T-cell (primary cell): ENCODE measurements at places on chromosomes 4 and X.

DNA sequence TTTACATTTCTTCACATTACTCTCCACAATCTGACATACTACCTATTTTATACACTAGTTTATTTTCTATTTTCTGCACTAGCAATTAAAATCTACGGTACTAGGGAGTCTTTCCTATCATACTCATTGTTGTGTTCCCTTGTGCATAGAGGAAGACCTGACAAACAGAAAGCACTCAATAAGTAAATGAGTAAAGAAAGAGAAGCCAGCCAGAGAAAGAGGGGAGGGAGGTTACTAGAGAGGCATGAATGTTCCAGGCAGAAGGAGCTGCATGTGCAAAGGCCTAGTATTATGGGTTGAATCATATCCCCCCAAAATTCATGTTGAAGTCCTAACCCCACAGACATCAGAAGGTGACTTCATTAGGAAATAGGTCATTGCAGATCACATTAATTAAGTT lies 114.0 kb downstream of the ZAR1 start:
- no peak for DNase-seq

DNA sequence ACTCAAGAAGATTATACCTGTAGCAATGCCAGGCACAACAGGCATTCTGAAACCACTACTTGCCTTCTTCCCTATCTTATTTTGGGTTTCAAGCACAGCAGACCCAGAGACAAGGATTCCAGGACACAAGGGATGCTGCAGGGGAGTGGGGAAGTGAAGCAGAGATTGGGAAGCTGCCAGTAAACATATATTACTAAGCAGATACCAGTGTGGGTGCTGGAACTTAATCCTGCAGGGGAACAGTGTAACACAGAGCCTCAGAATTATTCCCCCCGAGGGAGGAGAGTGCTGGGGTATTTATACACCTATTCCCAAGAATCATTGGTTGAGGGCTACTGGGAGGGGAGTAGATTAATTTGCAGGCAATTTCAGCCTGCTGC lies 33.3 kb upstream of the MAML3 start:
- DNase-seq: no peak

DNA sequence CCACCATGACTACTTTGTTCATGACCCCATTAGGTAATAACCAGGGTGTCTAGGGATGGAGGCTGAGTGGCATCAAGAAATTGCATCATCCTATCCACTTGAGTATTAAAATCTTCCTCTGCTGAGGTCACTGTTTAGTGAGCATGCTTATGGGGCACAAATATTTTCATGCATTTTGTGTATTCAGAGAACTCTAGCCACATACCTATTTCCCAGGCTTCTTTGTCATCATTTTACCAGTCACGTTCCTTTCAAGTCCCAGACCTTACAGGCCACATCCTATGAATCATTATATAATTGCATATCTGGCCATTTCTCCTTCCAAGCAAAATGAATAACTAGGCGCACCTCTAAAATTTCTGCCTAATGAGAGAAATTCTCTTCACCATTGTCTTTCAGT lies 1882.9 kb upstream of the AGA start:
- DNase-seq: no peak

DNA sequence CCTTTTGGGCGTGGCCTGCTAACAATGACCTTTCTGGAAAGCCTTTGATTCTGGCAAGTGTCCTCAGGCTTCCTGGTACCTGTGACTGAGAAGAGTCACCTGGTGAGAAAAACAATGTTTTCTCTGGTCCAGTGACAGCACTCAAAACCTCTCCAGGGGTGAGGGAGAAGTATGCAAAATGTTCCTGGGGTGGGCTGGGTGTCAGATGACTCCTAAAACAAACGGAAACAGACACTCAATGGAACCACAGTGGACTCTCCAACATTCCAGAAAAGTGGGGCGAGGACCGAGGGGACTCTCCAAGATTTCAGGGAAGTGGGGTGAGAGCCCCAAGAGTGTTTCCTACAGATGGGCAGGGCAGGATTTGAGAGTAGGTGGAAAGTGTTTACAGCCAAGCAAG lies 69.5 kb downstream of the ANAPC4 start:
- DNase-seq: no peak

DNA sequence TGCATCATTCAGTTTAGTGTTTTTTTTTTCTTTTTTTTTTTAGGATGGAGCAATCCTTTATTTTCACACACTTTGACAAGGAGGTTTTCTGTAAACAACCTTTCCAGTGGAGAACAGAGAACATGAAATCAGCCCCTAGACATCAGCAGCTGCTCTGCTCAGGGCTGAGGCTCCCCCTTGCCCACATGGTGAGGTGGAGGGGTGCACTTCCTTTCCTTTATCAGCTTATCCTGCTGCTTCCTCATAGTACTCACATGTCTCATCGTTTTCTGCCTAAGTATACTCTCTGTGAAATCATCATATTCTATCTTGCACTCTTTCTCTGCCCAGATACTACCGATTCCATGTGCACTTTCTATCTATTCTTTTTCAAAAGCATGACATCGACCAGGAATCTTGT lies 47.6 kb upstream of the PRSS12 start:
- no peak for DNase-seq

DNA sequence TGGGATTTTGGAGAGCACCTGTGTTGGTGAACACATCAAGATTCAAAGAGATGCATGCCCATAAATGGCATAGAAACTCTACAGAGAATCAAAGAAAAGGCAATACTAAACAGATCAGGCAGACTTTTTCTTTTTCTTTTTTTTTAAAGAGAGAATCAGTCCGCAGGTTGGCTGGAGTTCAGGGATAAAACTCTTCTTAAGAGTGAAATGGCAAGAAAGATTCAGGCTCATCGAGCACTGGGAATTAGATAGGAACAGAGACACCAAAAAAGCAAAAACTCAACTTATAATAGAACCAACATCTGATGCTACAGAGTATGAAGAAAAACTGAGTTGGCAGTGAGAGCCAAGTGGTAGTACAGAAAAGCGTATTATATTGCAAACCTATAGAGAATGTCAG lies 314.3 kb downstream of the ARHGAP24 start:
- DNase-seq: no peak

DNA sequence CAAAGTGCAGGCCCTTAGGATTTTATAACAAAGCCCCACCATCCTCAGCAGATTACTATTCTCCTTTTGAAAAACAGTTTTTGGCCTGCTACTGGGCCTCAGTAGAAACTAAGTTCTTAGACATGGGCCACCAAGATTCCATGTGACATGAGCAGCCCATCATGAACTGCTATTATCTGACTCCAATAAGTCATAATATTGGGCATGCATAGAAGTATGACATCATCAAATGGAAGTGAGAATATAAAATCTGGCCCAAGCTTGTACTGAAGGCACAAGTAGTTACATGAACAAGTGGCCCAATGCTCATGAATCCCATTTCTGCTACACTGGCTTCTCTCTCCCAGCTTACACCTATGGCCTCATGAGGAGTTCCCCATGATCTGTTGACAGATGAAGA lies 404.8 kb downstream of the EPHA5 start:
- DNase-seq: no peak

DNA sequence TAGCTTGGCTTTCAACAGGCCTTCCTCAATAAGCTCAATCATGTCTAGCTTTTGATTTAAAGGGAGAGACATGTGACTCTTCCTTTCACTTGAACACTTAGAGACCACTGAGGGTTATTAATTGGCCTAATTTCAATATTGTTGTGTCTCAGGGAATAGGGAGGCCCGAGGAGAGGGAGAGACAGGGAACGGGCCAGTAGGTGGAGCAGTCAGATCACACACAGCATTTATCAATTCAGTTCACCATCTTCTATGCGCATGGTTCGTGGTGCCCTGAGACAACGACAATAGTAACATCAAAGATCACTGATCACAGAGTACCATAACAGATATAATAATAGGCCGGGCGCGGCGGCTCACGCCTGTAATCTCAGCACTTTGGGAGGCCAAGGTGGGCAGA lies 17.8 kb downstream of the ZNF81 start:
- peak; percentile 16 for DNase-seq
